ENCODE measurements at places on chromosomes 5 and 9.

DNA sequence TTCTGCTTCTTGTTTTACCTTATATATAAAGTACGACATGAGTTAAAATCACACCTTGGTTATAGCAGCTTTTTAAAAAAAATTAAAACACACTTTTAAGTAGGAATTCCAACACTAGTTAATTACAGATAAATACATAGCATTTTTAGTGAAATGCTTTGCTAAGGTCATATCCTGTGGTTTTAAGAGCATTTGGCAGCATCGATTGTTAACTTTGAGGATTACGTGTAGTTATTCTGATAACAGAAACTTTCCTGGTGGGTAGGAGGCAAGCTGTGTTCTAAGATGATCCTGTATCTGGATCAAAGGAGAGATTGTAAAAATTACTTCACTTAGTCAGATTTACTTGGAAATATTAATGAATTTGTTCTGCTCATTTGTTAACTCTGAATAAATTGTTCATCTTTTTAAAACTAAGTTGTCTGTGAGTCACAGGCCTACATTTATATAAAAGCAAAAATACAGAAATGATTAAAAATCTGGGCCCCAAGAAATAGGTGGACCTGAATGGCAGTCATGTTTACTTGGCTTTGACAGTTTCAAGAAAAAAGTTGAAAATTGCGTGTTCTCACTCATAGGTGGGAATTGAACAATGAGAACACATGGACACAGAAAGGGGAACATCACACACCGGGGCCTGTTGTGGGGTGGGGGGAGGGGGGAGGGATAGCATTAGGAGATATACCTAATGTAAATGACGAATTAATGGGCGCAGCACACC, 58.3 kb downstream of the TRIO start:
- DNase-seq, result no peak

DNA sequence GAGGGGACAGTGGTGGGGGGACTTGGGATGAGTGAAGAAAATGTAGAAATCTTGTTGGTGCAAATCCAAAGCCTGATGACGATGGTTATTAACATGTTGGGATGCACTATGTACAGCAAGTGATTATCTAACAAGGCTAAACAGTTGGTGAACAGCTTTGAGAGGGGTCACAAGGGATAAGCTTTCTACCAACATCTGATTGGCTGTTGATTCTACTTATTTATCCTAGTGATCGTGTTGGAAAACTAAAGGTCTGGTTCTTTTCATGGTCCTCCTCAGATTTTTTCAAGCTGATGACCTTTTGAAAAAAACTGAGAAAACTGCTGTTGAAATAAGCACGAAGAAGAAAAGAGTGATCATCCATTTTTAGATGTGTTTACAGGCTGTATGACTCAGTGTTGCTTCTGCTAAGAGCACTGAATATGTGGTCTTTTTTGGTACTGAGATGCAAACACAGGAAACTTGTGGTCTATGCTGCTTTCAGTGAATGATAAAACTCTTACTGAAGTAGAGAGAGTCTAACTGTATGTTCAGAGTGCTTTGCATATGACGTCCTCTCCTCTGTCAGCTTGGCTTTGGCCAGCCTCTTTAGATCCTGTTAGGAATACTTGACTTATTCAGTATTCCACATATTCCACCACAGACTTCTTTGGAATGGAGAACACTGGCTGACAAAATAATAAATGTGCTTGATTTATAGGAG, 174.8 kb downstream of the SLF1 start:
- DNase-seq, result peak; percentile 31

DNA sequence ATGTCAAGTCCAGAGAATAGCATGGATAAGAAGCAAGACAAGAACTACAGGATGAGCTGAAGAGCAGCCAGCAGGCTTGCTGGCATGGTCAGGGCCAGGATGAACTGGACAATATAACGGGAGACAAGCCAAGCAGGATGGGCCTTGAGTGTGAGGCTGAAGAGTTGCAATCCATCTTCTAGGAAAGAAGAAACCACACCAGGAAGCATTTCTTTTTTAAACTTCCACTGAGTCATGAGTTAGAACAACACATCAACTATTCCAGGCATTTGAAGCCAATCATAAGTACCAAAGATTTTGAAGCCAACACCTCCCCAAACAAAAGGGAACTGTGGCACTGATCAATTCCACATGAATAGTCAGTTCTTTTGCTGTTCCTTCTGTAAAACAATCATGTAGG, 27.3 kb downstream of the SLC31A2 start:
- DNase-seq, result no peak

DNA sequence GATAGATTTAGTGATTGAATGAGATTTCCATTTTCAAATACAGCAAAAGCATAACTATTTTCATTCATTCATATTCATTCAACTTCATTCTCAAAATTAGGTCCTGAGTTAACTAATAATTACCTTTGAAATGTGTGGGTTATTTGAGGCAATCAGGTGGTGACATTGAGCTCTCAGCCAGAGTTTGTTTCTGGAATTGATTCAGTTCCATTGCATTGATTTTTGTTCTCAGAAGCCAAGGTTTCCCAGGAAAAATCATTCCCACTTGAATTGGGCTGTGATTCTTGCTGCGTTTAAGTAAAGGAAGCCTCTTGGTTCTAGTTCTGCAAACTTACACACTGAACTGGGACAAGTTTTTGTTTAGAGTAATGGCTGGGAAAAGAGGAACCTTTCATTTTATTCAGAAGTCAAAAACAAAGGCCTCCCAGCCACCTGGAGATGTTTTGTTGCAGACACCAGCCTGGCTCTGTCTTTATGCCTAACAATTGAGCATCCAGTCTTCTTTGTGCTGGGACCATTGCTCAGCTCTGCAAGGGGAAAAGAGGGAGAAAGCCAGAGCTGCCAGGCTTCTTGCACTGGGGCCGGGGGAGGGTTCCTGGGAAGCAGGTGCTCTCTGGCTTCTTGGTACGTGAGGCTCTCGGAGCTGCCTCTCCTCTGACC, 198.6 kb downstream of the TRIO start:
- peak; percentile 22 for DNase-seq

DNA sequence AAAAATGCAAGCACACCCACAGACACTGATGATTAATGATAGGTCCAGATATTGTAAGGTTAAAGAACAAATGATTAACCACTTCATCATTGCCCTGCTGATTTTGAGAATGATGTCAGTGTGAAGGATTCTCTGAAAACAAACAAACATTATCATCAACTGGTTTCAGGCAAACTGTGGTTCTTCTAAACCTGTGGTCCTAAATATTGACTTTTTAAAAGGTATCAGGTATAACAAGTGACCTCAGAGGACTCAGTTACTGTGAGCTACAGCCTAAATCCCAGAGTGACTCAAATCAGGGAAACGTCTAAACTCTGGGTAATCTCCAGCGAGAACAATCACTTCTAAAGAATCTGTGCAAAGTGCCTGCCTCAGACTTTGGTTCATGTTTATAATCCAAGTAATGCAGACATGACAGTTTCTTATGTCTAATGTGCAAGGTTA, 172.3 kb upstream of the CDH6 start:
- no peak for DNase-seq

DNA sequence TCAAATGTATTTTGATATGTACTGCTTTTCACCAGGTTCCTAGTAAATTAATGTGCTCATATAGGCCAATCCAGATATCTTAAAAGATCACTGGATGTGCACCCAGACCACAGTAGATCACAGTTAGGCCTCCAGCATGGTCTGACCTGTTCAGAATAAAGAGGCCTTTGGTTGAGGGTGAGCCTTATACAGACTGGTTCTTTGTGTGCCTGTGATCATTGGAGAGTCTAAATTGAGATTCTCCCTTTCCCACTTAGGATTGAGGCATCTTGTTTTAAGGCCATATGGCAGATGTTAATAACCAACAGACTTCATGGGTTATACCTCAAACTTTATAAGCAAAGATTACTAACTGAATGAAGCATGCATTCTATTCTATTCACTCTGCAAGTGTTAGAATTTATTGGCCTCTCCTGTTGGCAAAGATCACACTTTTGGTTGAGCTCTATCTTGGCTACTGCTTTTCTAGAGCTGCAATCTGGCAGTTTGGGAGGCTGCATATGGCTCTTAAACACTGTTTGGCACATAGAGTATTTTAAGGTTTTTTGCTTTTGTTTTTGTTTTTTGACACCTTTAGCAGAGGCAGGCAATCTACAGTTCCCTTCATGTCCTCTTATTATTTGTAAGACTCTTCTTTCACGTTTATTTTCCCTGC, 8.5 kb downstream of the CHSY3 start:
- DNase-seq, result no peak

DNA sequence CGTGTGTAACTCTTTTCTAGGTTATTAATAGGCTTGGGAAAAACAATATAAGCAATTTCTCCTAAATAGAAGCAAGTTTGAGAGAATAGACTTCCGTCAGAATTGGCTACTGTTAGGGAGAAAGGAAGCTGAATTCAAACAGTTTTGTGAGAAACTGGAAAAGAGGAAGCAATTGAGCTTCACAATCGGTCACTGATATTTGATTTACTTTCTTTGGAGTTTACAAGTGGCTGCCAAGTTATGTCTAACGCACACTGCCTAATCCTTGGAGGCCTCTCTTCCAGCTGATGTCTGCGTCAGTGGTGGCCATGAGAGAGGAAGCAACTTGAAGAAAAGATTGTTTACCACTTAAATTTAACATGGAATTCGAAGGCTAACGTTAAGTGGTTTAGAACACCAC, 319.5 kb downstream of the ADGRV1 start:
- peak; percentile 6 for DNase-seq

DNA sequence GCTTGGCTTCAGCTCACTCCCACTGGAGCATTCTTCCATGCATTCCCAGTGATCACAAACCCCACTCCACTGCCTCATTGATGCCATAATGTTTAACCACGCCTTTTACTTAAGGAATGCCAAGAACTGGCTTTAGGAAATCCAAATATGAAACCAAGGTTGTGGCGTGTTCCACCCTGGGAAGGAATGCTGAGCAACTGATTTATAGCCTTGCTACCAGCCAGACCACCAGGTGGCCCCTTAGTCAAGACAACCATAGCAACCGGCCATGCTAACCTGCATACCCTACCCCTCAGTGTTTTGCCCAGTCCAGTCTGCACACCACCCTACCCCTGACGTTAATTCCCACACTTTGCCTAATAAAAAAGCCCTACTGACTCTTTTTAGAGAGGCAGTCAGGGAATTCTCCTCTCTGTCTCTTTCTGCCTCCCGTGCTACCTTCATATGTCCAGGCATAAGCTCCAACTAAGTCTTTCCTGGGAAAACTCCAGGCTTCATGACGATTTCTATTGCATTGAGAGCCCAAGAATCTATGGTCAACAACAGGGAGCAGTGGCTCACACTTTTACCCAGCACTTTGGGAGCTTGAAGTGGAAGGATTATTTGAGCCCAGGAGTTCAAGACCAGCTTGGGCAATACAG, 27.0 kb upstream of the PRRC2B start:
- no peak for DNase-seq

- peak; percentile 52 for DNase-seq
These were observed 355 bp downstream of the TLE4 start for GRCh38 chr9:79572032-79572607.

DNA sequence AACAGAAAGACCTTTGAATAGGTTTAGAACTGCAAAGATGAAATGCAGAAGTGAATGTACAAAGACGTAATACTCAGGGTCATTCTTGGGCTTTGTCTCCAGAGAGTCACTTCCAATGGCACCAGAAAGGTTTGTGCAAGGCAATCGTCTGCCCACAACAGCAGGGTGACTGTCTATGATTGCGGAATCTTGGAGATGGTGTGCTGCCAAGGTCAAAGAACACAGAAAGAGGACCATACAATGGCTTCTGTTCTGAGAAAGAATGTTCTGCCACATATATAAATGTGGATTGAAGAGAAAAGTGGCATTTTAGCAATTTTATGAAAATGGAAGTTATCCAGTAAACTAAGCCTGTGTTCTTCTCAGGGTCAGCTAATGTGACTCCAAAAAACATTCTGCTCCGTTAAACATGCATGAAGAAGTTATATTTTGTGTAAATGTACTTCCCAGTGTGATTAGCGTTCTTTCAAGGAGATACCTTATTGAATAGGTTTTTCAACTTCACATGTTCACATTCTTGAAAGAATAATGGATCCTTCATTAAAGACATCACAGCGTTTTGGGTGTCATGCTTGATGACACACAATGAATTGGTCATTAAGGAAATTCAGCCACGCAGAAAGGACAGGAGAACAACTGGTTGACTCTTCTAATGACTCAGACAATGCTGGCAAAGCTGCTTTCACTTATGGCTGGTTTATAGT, 73.4 kb upstream of the CDH6 start:
- peak; percentile 54 for DNase-seq

DNA sequence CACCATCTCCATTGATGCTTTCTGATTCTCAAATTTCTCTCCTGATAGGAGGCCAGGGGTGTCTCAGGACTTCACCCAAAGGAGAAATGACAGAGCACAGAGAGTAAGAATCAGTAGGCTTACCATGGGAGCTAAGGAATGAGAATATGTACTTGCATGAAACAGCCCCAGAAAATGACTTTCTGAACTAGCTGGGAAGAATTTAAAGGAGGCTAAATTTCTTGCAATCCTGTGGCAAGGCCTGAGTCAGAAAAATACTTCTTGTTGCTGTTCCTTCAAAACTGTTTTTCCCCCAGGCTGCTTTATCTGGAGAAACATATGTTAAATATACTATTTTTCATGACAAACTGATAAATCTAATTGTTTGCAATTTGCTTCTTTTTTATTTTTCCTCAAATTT, 53.4 kb upstream of the FBXL7 start:
- no peak for DNase-seq

GRCh38 chr9:137241490-137242268, 592 bp downstream of the TUBB4B start:
- peak; percentile 63 for DNase-seq

- no peak for DNase-seq
These were observed 70.4 kb upstream of the IQGAP2 start for GRCh38 chr5:76332611-76333205.

DNA sequence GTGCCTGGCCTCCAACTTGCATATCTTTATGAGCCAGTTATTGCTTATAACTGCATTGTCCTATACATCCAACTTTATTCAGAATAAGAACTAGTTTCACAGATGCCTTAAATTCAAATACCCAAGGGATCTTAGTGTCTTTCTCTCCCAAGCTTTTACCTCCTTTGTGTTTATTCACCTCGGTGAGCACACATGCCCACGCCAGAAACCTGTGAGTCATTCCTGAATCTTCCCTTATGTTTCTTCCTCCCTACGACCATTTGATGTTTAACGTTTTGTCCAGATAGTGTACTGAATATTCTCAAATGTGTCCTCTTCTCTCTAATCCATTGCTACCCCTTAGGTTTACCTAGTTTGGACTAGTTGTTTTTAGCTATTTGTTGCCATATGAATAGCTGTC, 55.5 kb upstream of the MEGF10 start:
- no peak for DNase-seq

- DNase-seq, result no peak
These were observed 131.7 kb upstream of the GDNF start for GRCh38 chr5:37971483-37972024.
